ENCODE measurements at places on chromosomes 4 and X.
A peak's percentile ranks its signal among the peaks of the same experiment; 100 is the strongest.

- DNase-seq: no peak
These were observed 61.8 kb downstream of the ATXN3L start for GRCh38 chrX:13258052-13258444.

- DNase-seq: no peak
These were observed 89.4 kb downstream of the AMMECR1 start for GRCh38 chrX:110228453-110228852.

DNA sequence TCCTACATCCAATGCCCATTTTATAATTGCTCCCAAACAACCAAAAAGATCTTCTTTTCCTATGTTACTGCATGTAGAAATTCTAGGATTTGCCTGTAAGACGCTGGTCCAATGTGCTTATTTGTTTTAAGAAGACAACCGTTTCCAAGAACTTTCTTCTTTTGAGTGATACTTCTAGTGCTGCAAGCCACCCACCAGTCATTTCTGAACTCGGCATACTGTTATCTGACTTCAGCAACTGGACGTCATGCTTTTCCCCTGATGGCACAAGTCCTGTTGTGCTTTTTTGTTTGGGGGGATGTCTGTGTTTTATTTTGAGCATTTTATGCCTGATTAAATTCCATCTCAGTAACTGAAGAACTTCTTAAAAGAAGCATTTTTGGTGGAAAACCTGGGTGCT lies 16.0 kb upstream of the RAP1GDS1 start:
- DNase-seq: no peak

- no peak for DNase-seq
These were observed 8.6 kb upstream of the GPRIN3 start for GRCh38 chr4:89316211-89316610.

DNA sequence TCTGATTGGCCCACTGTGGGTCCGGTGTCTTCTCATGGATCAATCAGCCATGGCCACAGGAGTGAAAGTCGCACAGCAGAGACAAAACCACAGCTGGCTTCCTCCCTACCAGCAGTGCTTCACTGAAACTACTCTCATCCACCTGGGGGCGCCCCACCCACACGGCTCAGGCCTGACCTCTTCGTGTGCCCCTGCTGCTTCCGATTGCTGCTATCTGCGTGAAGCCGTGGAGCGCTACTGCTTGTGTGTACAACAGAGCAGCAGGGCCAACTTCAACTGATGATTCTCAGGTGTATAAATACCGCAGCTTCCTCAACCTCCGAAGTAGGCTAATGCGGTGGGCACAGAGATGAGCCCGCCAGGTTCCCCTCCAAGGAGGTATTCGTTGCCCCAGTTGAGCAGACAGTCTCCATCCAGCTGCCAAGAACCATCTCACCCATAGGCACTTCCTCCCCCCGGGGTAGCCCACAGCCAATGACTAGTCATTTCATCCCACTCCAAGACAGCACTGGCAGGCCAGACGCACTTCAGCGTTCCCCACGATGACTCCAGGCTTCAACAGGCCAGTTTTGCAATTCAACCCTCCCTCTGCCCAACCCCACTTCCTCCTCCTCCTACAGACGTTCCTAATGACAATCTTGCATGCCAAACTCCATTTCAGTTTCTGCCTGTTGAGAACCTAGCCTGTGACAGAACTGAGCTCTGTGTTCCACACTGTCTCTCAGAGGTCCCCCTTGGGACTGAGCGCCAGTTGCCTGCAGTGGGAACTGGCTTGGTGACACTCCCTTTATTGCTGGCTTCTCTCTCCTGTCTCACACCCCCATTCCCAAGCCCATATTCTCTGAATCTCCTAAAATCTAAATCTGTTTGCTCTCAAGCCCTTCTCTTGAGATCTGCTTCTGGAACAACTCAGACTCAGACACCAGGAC lies 41.3 kb upstream of the ATP6AP2 start:
- DNase-seq: peak; percentile 69

- no peak for DNase-seq
These were observed 60.5 kb downstream of the FHDC1 start for GRCh38 chr4:152996672-152997071.

DNA sequence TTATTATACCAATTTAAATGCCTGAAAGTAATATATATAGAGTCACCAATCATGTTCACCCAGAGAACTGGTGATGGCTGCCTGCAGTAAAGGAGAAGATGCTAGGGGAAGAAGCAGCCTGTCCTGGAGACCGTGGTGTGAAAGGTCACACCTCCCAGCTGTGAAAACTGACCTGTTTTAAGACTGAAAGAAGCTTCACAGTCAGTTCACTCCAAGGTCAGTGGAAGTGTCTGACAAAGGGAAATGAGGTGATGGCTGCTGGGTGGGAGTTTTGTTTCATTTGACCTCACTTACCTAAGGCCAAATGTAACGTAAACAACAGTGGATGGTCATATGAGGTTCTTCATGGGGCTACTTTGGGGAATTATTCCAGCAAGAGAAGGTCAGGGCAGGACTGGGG lies 352.1 kb upstream of the GATB start:
- no peak for DNase-seq

GRCh38 chr4:157217708-157218107 lies 2.8 kb upstream of the GRIA2 start:
- no peak for DNase-seq

DNA sequence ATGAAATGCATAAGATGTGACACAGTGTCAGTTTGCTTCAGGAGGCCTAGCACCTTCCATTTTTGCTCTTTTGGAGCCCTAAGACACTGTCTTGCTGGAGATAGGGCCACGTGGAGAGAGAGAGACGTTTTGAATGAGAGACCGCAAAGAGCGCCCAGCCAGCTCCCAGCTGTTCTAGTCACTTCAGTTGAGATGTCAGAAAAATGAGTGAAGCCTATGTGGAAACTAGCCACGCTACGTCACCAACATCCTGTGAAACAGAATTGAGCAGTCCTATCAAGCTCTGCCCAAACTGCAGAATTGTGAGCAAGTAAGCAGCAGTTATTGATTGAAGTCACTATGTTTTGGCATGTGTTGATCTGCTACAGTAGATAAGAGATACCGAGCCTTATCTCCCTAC lies 13.1 kb downstream of the GPR82 start:
- no peak for DNase-seq

DNA sequence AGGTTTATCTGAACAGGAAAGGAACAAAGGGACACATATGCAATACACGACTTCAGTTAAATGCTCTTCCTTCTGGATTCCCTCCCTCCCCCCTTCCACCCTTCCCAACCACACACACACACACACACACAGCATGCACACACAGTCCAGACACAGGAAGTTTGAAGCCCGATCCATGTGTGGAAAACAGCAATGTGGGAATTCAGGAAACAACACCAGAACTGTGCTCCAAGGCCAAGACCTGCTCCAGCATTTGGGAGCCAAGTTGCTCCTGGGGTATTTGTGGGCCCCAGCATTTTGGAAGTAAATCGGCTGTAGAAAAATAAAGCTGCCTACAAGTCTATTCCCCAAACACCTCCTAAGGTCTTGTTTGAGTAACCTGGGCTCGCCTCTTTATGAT lies 5.6 kb upstream of the AMOT start:
- no peak for DNase-seq

- DNase-seq: no peak
These were observed 25.2 kb upstream of the ZFX start for GRCh38 chrX:24124244-24124799.

DNA sequence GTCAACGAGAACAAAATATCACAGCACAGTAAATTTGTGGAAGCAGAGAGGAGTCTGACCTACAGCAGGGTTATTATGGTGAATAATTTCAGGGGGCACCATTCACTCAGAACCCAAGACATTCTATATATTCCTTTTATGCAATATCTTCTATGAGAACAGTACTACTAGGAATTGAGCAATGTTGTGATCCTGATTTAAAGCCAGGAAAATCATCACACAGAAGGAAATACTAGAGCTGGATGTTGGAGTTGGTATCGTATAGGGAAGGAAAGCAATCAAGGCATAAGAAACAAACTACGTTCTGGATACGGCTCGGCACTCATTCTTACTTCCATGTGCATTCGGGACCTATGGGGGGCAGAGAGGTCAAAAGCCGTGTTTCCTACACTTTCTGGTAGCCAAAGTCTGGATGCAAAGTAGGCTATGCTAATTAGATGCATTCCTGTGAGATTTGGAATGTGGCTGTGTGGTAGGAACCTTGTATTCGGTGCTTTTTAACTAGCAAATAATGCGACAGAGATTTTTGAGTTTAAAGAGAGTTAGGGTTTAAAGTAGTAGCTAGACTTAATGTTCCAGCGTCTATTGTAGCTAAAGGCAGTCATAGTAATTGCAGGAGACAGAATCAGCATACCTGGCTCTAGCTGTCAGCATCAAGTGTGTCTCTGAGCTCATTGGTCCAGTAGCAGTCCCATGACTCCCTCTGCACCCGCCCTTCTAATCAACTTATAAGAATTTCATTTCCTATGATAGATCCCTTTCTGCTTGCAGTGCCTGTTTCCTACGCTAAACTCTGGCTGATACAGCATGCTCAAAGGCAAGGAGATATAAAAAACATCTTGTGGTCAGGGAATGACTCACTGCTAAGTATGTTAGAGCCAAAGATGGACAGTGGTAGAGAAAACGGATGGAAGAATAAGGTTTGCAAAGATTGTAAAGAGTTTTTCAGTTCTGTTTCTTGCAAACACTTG lies 43.3 kb upstream of the PDGFC start:
- DNase-seq: no peak

GRCh38 chr4:110236324-110236723 lies 37.9 kb upstream of the ELOVL6 start:
- no peak for DNase-seq

DNA sequence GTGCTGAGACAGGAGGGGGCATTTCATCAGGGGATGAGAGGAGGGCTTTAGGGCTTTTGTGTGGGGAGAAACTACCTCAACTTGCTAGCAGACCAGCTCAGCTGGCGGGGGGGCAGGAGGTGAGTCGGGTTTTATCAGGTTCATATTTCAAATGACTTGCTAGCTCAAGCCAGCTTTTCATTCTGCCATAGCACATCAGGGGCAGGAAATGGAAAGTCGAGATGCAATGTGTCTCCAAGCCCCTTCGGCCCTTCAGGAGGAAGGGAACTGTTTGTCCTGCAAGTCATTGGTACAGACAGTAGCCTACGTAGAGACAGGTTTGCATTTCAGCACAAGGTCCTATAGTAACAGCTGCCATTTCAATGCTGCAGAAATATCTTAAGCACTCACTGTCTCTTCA lies 194.1 kb downstream of the PTTG2 start:
- DNase-seq: no peak

DNA sequence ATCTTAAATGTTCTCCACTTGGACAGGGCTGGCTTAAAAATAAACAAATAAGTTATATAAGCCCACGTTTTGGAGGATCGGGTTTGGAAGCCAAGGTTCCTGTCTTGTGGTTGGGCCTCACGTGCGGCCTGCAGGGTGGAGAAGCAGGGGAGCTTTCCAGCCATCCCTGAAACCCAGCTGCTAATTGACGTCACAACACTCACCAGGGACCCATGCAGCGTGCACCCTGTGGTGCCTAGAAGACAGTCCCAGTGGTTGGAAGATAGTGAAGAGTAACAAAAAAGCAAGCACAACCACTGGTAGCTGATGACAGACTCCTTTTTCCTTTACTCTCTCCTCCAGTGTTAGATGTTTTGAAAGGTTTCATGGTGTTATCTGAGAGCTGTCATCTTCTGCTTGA lies 142.0 kb upstream of the RBPJ start:
- no peak for DNase-seq

All from activated CD4-positive, CD25-positive, alpha-beta regulatory T cell treated with anti-CD3 and anti-CD28 coated beads, Interleukin-2, amount 50 U/mL, for 72 hours (primary cell).